Hippocampal formation (tissue), 2 donors: ENCODE measurements at places on chromosomes 16 and 17.

DNA sequence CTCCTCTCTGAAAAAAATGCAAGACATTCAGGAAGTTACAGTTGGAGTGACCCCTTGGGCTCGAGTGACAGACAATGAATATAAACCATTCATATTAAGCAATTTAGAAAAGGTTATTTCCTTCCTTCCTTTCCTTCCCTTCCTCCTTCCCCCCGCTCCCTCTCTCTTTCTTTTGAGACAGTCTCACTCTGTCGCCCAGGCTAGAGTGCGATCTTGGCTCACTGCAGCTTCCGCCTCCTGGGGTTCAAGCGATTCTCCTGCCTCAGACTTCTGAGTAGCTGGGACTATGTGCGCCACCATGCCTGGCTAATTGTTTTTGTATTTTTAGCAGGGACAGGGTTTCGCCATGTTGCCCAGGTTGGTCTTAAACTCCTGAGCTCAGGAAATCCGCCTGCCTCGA lies 13.2 kb downstream of the PSMD12 start:
- DNase-seq: no peak

GRCh38 chr16:55479430-55480140 lies 587 bp downstream of the MMP2 start:
- no peak for DNase-seq

DNA sequence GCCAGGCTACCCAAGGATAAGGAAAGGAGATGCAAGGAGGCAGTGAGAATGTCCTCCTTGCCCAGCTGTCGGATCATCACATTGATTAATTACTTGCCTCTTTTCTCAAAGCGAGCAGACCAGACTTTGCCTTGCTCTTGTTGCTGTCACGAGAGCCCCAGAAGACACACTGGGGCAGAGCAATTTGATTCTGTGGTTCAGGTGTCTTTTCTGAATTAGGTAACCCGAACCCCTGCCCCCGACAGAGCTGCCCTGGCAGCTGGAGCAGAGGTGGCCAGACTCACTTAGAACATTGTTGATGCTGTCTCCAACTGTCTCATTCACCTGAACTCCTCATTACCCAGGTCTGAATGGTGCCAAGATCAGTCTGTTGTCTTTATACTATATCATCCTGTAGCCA lies 34.3 kb downstream of the VAT1L start:
- no peak for DNase-seq

- DNase-seq: no peak
Observed at GRCh38 chr17:78777881-78778280, 4.2 kb downstream of the CYTH1 start.

DNA sequence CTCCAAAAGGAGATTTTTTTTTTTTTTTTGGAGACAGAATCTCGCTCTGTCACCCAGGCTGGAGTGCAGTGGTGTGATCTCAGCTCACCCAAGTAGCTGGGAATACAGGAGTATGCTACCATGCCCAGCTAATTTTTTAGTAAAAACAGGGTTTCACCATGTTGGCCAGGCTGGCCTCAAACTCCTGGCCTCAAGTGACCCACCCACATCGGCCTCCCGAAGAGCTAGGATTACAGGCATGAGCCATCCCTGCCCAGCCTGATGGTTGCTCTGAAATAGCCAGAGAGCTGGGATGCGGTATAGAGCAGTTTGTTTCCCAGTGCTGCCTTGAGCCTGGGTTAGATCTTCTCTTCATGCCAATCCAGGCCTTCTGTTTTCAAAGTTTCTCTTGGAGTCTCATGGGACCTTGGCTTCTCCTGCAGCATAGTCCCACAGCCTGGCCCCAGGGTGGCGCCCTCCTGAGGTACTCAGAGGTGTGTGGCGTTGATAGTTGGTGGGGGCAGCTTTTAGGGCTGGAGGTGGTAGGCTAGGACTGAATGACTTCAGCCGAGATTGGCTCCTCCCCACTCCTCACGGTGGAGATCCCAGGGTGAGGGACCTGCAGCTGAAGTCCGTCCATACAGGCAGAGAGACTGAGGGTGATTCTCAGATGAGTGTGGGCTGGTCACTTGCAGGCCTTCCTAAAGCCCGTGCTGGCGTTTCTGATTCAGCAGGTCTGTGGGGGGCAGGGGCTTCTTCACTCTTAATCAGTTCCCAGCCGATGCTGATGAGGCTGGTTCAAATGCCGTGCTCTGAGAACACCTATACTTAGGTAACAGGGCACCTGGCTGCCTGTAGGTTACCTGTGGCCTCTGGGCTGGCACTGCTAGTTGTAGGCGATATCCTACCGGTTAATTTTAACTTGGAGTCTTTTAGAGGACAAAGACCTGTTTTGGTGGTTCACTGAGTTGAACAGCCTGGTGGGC lies 52.0 kb downstream of the TNFRSF13B start:
- no peak for DNase-seq

DNA sequence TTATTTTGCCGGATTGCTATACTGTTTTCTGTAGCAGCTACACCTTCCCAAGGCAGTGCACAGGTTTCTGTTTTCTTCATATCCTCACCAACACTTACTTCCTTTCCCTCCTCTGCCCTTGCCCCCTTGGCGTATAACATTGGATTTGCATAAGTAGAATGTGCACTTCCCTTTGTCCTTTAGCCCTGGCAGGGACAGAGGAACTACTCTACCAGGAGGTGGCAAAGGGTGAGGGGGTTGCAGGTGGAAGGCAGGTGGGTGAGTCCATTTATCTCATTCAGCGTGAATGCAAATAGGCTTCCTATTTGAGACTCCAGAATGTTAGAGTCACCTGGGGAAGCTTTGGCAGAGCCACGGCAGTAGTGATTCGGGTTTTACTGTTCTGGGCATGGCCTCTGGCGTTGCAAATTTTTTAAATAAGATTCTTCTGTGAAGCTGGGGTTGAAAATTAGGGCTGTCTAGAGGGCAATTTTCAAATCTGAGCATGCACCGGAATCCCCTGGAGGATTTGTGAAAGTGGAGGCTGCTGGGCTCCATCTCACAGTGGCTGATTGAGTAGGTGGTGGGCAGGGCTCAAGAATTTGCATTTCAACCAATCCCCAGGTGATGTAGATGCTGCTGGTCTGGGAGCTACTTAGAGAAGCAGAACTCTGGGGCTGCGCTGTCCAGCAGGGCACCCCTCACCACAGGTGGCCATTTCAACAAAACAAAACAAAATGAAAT lies 84.7 kb downstream of the PLCG2 start:
- DNase-seq: no peak

DNA sequence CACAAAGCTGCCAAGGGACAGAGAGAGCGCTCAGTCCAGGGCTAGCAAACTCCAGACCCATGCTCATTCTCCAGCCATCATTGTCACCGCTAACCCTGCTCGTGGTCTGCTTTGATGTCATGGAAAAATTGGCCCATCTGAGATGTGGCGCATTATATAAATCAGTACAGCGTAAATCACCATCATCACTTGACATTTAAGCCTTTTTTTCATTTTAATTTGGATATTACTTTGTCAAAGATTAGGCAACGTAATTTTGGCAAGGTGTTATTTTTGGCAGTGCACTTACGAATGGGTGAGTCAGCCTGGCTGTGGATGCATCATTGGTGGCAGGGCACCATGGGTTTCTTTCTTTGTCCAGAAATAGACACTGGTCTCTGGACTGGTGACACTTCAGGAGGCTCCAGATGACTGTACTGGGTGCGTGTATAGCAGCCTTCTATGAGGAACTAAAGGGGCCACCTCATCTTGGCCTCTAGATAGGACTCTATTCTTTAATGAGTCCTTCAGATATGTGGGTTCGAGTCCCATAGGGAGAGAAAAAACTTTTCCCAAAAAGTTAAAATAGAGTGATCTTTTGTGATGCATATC lies 166.3 kb downstream of the MSI2 start:
- DNase-seq: no peak

DNA sequence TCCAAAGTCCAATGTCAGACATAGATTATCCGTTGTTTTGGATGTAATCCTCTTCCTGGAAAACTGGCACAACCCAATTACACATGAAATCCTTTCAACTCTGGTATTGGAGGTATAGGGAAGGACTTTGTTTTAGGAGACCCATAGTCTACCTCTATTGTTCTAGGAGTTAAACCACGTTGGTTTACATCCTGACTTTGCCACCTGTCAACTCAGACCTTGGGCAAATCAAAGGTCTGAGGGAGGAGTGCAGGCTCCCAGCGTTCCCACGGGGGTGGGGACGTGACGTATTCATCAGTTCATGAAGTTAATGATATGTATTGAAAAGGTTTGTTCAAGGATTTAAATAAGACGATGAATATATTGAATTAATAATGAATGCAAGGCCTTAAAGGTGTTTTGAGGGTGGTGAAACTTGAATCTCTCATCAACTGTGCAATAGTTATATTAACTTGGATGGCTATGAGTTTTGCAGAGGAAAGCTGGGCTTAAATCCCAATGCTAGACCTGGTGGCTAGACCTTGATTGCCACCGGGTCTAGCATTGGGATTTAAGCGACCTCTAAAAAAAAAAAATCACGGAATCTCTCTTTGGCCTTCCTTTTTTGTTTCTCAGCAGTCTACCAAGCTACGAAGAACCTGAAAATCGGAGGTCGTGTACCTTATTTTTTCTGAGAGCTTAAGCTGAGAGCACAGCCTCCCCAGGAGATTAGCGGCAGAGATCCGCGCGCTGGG lies 744 bp upstream of the NF1 start:
- no peak for DNase-seq

DNA sequence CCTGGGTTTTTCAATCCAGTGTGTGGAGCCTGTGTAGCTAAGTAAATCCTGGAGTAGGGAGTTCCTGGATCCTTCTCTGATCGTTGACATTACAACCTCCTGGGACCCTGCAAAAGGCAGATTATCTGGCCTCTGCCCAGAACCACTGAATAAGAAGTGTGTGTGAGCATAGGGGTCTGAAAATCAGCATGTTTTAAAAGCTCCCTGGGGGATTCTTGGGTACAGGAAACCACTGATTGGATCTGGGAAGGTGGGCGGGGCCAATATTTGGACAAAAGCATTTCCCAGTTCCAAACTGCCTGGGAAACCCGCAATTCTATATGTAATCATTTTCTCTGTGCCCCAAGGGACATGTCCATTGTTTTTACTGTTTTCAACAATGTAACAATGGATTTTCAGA lies 27.2 kb upstream of the BEAN1 start:
- no peak for DNase-seq

GRCh38 chr17:35931794-35932425 lies 1.3 kb upstream of the RDM1 start:
- no peak for DNase-seq

GRCh38 chr16:57720142-57720575 lies 15.4 kb upstream of the KATNB1 start:
- DNase-seq: no peak

DNA sequence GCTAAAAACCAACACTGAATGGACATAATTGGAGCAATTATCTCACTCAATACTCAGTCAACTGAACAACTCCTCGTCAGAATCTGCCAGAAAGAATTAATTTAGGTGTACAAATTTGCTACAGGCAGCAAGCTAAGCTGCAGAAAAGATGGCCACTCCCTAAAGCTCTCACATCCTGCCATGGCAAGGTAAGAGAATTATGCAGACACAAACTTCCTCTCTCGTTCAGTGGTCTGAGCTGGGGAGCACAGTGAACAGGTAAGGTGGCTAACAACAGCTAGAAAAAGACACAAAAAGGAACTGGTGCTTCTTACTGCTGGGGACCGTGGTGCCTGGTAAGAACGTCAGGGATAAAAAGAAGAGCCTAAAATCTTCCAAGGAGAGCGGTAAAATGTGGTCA lies 74.9 kb upstream of the BCAR1 start:
- no peak for DNase-seq

GRCh38 chr17:64402469-64402868 lies 11.8 kb upstream of the PECAM1 start:
- DNase-seq: no peak

- no peak for DNase-seq
Observed at GRCh38 chr17:49996121-49996494, 1.1 kb upstream of the DLX3 start.

GRCh38 chr16:72921620-72922019 lies 126.3 kb downstream of the ZFHX3 start:
- no peak for DNase-seq

DNA sequence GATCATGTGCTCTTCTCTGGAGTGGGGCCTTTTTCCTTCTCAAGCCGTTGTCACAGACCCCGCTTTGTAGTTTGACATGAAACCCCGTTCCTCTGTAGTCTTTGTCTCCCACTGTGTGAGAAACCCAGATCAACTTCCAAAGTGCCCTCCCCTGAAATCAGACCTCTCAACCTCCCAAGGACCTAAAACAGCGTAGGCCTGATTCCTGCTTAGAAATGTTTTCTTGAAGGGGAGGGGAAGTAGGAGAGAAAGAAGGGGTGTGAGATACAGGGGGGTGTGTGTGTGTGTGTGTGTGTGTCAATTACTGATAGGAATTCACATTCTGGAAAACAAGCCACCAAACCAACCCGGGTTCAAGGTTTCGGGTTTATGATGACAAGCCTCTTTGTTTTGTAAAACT lies 1.4 kb downstream of the UBE2O start:
- DNase-seq: no peak

GRCh38 chr16:63983401-63983800 lies 1138.5 kb downstream of the CDH11 start:
- DNase-seq: no peak

DNA sequence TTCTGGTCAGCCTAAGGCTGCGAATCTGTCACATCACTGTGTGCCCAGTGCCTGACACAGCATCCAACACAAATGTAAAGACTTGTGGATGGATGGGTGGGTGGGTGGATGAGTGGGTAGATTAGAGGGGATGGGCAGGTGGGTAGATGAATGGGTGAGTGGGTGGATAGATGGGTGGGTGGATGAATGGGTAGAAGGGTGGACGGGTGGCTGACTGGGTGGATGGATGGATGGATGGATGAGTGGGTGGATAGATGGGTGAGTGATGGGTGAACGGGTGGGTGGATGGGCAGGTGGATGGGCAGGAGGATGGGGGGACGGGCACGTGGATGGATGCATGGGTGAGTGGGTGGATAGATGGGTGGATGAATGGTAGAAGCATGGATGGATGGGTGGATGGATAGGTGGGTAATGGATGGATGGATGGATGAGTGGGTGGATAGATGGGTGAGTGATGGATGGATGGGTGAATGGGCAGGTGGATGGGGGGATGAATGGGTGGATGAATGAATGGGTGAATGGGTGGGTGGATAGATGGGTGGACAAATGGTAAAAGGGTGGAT lies 31.1 kb upstream of the ZFPM1 start:
- DNase-seq: no peak

GRCh38 chr17:68205808-68206720 lies 41.8 kb upstream of the AMZ2 start:
- peak; percentile 60 for DNase-seq

GRCh38 chr16:8370374-8371270 lies 219.7 kb downstream of the TMEM114 start:
- no peak for DNase-seq
